Activated CD4-positive, alpha-beta T cell treated with anti-CD3 and anti-CD28 coated beads for 36 hours (primary cell): ENCODE measurements at places on chromosomes 11 and 22.

DNA sequence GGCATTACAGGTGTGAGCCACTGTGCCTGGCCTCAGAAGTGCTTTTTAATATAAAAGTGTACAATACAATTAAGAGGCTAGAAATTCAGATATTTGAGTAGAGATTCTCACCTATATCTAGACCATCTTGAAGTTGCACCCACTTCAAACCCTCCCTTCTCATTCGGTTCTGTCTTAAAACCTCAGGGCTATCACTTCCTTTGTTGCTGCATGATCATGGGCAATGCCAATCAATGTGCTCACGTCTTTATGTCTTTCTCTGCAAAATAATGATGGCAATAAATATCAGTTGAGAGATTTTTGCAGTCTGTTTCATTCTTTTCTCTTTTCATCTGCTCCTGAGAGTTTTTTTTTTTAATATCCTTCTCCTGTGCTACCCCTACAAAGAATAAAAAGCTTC lies 9.3 kb upstream of the NUP160 start:
- no peak for DNase-seq

GRCh38 chr11:57473285-57473841 lies 13.0 kb downstream of the RTN4RL2 start:
- no peak for DNase-seq

- DNase-seq, result no peak
Measured at GRCh38 chr22:30302810-30303138, 13.5 kb upstream of the CASTOR1 start.

DNA sequence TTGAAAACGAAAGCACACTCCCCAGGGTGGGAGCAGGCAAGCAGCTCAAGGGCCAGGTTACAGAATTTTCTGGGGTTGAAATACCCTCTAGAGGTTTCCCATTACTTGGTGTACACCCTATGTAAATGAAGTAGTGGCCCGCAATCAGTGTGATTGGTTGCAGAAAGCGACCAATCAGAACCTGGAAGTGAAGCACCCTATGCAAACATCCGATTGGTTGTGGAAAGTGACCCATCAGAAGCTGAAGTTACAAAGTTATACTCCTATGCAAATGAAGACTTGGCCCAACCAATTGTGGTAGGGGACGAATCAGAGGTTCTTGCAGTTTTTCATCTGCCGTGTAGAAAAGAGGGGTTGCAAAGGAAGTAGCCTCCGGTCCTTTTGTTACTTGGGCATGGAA lies 19.2 kb downstream of the PRR5 start:
- no peak for DNase-seq

DNA sequence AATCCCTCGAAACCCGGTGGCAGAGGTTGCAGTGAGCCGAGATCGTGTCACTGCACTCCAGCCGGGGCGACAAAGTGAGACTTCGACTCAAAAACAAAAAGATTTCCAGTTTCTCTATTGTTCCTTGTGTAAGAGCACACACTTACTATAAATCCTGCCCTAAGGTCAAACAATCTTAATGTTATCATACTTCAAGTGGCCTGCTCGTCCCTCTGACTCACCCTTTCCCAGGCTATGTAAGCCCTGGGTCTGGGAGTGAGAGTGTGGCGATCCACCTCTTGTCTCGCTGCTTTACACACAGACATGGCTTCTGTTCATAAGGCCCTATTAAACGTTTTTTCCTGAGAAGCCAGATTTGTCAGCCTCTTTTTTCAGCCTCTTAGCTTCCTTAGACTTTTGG lies 24.4 kb upstream of the A4GALT start:
- no peak for DNase-seq

DNA sequence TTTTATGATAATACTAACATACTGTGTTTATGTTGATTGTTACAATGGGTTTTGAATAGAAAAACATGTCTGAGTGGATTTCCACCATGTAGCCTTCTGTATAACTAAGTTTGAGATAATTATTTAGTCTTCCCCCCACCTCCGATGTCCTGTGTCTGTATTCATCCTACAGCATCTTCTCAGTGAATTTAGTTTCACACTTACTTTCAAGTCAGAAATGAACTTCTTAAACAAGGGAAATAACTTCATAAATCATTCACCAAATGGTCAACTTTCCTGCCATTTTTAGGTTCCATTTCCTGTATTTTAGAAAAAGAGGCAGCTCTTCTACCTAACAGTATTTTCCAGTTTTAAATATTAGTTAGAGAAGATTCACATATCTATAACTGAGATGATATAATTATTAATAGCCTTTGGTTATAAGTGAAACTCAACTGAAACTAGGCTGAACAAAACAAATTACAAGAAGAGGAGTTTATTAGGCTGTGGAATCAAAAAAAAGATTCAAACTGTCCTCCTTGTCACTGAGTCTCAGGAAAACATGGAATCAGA lies 3.5 kb downstream of the OR51B5 start:
- no peak for DNase-seq

DNA sequence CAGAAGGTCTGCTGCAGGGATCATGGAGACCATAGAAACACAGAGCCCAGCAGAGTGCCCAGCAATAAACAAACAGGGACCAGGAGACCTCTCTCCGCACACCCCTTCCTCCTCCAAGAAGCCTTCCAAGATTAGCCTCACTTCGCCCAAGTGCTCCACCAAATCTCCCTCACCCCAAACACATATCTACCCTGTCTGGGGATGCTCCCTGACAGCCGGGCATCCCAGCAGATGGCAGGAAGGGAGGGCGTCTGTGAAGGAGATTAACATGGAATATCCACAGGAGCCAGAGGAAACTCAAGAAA lies 26.5 kb downstream of the ARAP1 start:
- no peak for DNase-seq
